ENCODE measurements at places on chromosomes 13 and 19. TPM values are rescaled to one million over a fixed set of nuclear protein-coding genes. Genes with fewer than 3 reads are reported as not detected.
A peak's percentile ranks its signal among the peaks of the same experiment; 100 is the strongest.

DCT gene
- 0.22 TPM for total RNA-seq

DNA sequence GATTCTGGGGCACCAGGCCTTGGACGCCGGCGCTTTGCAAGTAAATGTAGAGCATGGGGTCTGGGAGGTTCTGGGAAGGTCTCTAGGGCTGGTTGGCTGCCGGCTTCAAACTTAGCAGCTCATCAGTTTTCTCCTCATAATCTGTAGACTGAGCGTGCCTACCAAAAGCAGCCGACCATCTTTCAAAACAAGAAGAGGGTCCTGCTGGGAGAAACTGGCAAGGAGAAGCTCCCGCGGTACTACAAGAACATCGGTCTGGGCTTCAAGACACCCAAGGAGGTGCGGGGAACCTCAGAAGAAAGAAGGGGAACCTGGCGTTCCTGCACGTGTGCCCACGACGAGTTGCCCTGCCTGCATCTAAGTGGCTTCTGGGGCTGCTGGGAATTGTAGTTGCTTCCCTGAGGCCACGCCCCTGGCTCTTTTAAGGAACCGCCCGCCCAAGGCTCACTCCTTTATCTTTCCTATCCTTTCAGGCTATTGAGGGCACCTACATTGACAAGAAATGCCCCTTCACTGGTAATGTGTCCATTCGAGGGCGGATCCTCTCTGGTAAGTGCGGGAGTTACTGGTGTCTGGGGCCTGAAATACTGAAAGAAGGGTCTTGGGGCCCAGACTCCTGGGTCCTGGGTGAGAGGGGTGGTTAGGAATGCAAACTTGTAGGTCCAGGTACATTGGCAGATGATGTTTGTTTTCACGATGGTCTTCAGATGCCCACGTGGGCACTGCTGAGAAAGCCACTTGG, 984 bp downstream of the RPS11 start:
- peak; percentile 83 for DNase-seq

- no peak for DNase-seq
These were observed 20.7 kb upstream of the CEACAM6 start for GRCh38 chr19:41734585-41734984.

- DNase-seq: no peak
These were observed 75.8 kb upstream of the UBAC2 start for GRCh38 chr13:99124794-99125316.

DNAAF3 gene
- total RNA-seq: 0.59 TPM

C19orf81 gene
- total RNA-seq: 2.5 TPM

DNA sequence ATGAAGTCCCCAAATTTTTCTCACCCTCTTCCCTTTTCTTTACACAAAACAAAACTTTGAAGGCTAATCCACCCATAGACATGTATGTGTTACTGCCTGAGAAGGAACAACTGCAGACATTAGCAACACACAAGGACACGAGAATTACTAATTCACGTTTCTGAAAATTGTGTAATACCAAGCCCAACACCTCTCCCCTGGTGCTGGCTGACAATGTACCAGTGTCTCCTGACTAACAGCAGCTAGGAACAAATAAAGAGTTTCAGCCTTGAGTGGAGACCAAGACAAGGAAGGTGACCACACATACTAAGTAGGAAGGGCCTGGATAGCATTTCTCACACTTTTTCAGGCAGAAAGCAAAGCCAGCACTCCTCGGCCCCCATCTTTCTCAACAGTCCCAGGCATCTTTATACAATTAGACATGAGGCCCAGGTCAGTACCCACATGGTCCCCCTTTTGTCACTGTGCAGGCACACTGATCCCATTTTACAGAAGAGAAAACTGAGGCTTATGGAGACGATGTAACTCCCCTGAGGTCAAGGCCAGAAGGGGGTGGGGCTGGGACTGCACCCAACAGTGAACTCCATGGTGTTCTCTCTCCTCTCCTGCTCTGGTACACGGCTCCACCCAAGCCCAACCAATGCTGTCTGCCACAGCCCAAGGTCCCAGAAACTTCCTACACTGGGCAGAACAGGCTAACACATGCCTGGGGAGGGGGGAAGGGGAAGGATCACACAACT, 8.7 kb downstream of the BRD4 start:
- DNase-seq: peak; percentile 74

- no peak for DNase-seq
These were observed 2.4 kb upstream of the CHAMP1 start for GRCh38 chr13:114311908-114312307.

DNA sequence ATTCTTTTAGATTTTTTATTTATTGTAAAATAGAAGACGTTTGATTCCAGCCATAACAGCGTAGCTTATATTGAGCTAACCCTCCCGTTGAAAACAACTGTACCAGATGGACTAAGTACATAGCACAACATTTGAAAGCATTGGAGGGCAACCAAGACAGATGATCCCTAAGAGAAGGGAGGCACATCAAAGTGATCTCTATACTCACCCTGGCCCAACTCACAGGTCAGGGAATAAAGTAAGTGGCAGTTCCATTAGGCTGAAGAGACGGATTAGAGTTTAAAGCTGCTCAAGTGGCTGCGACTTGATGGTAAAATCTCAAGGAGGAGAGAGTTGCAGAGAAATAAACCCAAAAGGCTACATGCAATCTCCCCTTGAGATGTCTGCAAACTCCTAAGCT, 65.1 kb upstream of the ITM2B start:
- DNase-seq: no peak

- DNase-seq: no peak
These were observed 6.2 kb upstream of the USP12 start for GRCh38 chr13:27177852-27178251.

DNA sequence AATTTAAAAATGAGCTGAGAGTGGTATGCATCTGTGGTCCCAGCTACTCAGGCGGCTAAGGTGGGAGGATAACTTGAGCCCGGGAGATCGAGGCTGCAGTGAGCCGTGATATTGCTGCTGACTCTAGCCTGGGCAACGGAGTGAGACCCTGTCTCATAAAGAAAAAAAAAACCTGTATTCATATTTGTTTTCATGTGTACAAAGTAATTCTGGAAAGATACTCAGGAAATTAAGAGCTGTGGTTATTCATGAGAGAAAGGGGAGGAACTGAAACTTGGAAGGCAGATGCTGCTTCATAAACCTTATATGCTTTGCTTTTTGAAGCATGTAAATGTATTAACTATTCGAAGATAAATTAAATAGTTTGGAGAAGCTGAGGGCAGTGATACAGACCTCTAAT, 8.8 kb upstream of the RLN3 start:
- no peak for DNase-seq

FBN3 gene
- not detected for total RNA-seq

CACNG8 gene
- 0.03 TPM for total RNA-seq

GRCh38 chr13:85768946-85769345, 30.3 kb downstream of the SLITRK6 start:
- DNase-seq: no peak

DNA sequence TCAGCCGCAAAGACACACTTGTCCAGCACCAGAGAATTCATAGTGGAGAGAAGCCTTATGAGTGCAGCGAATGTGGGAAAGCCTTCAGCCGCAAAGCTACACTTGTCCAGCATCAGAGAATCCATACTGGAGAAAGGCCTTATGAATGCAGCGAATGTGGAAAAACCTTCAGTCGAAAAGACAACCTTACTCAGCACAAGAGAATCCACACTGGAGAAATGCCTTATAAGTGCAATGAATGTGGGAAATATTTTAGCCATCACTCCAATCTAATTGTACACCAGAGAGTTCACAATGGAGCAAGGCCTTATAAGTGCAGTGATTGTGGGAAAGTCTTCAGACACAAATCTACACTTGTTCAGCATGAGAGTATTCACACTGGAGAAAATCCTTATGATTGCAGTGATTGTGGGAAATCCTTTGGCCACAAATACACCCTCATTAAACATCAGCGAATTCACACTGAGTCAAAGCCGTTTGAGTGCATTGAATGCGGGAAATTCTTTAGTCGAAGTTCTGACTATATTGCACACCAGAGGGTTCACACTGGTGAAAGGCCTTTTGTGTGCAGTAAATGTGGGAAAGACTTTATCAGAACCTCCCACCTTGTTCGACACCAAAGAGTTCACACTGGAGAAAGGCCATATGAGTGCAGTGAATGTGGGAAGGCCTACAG, 6.8 kb downstream of the ZNF134 start:
- no peak for DNase-seq

GRCh38 chr13:42798118-42798517, 16.7 kb downstream of the FAM216B start:
- no peak for DNase-seq

GRCh38 chr19:8025316-8025715, 19.9 kb upstream of the ELAVL1 start:
- no peak for DNase-seq

DNA sequence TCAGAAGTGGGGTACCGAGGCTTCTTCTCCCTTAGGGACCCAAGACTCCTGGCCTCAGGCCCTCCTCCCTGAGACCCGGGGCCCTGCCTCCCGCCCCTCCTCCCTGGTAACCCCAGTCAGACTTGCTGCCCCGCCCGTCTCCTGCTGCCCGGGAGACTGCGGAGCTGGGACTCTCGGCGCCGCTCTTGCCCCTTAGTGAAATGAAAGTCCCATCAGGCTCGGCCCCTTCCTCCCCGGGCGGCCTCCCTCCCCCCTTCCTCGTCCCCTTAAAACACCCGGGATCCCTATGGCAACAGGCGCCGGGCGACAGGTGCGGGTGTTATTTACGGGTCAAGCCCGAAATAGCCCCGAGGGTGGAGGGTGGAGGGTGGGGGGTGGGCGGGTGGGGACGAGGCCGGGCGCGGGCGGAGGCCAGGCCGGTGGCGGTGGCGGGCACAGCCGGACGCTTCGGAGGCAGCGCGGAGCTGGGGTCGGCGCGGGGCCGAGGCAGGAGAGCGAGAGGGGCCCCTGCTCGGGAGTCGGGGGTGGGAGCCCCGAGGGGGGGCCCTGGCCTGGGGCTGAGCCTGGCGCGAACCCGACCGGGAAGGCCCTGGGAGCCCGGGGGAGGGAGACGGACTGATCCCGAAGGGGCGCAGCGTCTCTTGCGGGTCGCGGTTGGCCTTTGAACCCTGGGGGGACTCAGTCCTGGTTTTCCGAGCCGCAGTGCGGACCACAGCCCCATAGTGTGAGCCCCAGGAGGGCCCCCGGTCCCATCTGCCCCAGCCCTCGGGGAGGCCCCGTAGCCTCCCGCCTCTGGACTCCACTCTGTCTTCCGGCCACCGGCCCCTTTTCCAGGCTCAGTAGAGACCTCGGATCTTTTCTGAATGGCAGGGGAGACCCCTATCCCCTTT, at the start of gene CACNG6:
Gene CACNG6 (plus strand): TSS at position 414 of the 890 bp plus-strand sequence. CDS start 1,241 bp downstream, outside the sequence.
- no peak for DNase-seq

TMEM255B gene
- total RNA-seq: 6.9 TPM

DNA sequence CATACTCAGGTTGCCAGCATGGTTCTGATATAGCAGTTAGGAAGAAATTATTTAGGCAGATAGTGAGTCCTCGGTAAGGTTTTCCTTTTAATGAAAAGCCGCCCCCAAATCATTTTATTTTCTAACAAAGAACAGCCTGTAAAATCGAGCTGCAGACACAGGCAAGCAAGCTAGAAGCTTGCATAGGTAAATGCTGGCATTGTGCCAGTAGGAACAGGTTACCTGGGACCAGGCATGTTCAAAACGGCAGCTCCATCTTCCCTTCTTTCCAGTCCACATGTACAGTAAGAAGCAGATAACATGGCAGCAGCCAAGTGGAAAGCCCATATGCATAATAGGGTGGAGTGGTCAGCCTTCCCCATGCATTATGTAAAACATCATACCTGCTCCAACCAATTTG, 71.1 kb downstream of the UGGT2 start:
- DNase-seq: no peak

IGSF23 gene
- not detected for total RNA-seq

All from Right ventricle myocardium superior (tissue), 1 donor.